CD4-positive, alpha-beta memory T cell (primary cell): ENCODE measurements at places on chromosomes 3 and 15. TPM values are rescaled to one million over a fixed set of nuclear protein-coding genes. Genes with fewer than 3 reads are reported as not detected.
A peak's percentile ranks its signal among the peaks of the same experiment; 100 is the strongest.

DNA sequence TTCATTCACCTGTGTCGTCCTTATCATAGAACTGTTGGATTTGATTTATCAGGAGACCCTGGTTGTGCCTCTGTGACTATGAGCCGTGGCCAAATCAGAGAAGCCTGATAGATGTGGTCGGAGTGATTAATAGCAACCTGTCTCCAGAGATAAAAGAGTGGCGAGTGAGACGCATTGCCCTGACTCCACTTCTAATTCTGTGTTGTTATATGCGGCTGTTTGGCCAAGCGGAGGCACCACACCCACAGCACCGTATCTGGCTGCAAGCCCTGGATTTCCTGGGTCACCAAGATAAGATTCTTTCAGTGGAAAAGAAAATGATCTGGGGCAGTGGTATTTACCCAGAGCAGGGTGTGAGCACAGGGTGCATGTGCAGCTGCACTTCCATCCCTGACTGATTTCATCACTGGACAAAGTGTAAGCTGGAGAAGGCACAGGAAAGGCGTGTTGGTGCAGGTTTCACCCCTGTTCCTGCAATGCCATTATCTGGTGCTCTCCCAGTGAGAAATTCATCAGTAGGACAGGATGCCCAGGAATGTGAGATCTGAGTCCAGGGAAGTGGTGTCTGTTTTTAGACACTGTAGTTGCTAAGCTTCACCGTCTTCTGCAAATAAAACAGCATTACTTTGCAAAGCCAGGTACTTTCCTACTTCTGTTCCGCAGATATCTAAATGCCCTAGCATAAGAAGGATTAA lies 84.6 kb downstream of the CD47 start:
- no peak for DNase-seq

The DUOX1 gene
- 0.19 TPM for total RNA-seq

- no peak for DNase-seq
These were observed 16.7 kb downstream of the KAT2B start for GRCh38 chr3:20056725-20057611.

GRCh38 chr3:49021813-49022687 lies at the start of gene NDUFAF3:
Gene NDUFAF3, plus strand, starts transcription at chr3:49022121. Its CDS starts 24 bp downstream, at chr3:49022145.
- peak; percentile 90 for DNase-seq

The GRM7 gene
- total RNA-seq: not detected
